ENCODE measurements at places on chromosomes 2 and 18.
A peak's percentile ranks its signal among the peaks of the same experiment; 100 is the strongest.

GRCh38 chr18:65282096-65282495, 468.7 kb upstream of the CDH7 start:
- DNase-seq: no peak

DNA sequence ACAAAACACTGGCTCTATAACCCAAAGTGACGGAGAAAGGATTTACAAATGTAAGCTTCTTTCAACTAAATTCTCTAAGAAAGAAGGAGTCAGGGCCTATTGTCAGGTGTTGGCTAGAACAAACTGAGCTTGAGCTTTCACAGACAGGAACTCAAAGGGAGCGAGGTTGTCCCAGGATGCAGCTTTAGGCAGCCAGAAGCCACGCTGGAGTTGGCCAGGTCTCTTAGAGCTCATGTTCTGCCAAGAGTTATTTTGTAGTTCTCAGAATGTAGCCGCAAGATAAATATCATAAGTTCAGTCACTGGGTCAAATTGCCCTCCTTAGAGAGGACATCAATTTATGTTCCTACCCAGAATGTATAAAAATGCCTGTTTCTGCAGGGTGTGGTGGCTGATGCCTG, 54.1 kb upstream of the GREB1L start:
- no peak for DNase-seq

DNA sequence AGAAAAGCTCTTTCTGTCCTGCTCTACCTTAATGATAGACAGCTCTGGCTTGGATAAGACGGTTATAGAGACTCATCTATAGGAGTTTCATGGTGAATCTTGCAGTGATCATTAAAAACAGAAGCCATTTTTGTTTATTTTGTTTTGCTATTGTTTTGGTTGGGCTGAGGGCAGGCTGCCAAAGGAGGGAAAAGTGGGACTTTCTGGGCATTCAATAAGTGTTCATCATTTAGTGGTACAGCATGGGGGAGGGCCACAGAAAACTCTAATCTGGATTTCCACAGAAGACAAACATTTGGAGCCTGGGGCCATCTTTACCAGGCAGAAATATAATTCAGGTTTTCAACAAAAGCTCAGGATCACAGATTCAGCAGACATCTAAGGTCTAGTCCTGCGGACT, 62.4 kb upstream of the EFEMP1 start:
- DNase-seq: no peak

GRCh38 chr18:24567199-24567598, 106.8 kb downstream of the HRH4 start:
- no peak for DNase-seq

- DNase-seq: no peak
Measured at GRCh38 chr2:149814049-149814448, 226.5 kb upstream of the MMADHC start.

DNA sequence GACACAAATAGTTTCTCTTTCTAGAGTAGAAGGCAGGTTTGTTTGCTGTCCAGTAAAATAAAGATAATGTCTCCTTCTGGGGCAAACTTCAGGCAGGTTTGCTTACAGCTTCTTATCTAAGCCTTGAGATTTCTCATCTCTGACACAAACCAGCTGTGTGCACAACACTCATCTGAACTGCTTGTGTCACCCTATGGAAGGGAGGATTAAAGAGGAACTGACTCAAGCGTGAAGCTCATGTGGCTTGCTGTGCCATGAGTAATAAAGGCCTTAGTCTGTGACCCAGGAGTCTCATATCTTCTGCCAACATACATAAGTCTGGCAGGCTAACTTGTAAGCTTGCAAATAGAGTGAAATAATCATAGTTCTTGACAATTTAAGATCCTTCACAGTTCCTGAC, 24.2 kb upstream of the CPO start:
- DNase-seq: no peak

- DNase-seq: no peak
Measured at GRCh38 chr18:53991805-53992204, 232.7 kb downstream of the MBD2 start.

- no peak for DNase-seq
Measured at GRCh38 chr2:149185942-149186490, 144.4 kb upstream of the LYPD6 start.

DNA sequence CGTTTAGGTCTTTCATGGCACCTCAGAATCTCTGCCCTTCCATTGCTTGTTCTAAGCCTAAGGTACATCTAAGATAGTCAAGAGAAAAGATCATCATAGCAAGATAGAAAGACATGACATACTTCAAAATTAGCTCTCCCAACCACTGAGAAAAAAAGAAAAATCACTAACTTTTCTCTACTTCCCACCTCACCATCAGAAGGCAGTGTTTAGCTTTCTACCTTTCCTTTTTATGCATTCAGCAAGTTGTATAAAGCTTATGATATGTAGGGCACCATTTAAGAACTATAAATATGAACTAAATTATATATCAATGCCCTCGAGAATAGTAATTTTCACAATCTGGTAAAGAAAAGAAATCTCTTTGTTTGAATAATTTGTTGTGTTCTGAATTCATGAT, 331.8 kb upstream of the VWC2L start:
- no peak for DNase-seq

GRCh38 chr2:241154915-241155314, 4.6 kb downstream of the PPP1R7 start:
- DNase-seq: no peak

DNA sequence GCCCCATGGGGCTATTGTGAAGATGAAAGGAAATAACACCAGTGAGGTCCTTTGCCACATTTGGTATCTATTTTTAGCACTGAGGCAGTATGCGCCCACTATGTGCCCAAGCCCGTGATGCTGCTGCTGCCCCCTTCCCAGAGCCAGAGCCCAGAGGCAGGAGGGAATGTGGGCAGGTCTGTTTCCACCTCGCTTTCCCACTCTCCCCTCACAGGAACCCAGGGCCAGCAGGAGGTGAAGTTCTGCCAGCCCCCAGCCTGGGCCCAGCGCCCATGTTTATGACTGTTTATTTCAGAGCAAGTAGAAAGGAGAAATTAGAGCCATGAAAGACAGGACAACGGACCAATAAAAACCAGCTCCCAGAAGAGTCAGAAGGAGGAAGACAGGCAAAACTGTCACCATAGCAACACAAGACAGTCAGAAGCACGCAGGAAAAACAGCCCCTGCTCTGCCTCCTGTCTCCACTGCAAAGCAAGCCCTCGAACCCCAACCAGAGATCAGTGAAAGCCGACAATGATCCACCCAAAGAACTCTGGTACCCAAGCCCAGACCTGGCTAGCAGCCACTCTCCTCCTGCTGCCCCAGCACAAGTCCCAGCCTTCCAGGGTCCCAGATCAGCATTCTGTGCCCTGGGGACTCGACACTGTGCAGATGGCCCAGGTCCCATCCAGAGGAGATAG, 1.4 kb downstream of the CYRIA start:
- no peak for DNase-seq

- no peak for DNase-seq
Measured at GRCh38 chr2:101114815-101115214, 36.4 kb downstream of the TBC1D8 start.

- no peak for DNase-seq
Measured at GRCh38 chr2:1488851-1489250, 75.6 kb downstream of the TPO start.

- DNase-seq: no peak
Measured at GRCh38 chr2:189221811-189222467, 42.4 kb upstream of the COL5A2 start.

- no peak for DNase-seq
Measured at GRCh38 chr2:153071090-153071489, 352.7 kb downstream of the ARL6IP6 start.

DNA sequence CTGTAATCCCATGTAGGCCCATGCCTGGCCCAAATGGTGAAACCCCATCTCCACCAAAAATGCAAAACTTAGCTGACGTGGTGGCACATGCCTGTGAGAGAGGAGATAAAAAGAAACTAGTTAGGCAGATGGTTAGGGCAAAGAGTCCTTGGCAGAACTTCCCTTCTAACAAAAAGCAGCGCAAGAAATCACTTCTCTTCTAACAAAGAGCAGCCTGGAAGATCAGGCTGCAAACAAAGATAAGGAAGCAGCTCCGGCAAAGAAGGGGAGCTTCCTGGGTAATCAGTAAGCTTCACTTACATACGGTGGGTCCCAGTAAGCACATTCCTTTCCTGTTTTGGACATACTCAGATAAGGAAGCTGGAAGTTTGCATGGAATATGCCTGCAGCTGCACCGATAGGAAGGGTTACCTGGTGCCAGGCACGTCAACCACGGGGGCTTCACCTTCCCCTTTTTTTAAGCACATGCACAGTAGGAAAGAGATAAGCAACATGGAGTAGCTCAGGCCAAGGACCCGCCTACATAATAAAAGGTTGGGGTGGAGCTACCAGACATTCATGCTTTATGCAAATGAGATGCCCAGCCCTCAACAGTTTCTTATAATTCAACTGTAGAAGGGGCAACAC, 61.0 kb upstream of the SLC25A52 start:
- DNase-seq: no peak

GRCh38 chr2:146451972-146452371, 1392.9 kb upstream of the ACVR2A start:
- DNase-seq: no peak

- DNase-seq: no peak
Measured at GRCh38 chr2:121558329-121558728, 27.6 kb downstream of the RNU4ATAC start.

GRCh38 chr2:234559609-234560008, 62.7 kb upstream of the ARL4C start:
- DNase-seq: no peak

GRCh38 chr2:106193690-106193976, 468 bp downstream of the UXS1 start:
- no peak for DNase-seq

- DNase-seq: no peak
Measured at GRCh38 chr2:221451862-221452788, 120.0 kb downstream of the EPHA4 start.

- no peak for DNase-seq
Measured at GRCh38 chr18:53710080-53710479, 514.4 kb downstream of the MBD2 start.

- no peak for DNase-seq
Measured at GRCh38 chr18:9968081-9968848, 54.4 kb downstream of the VAPA start.

DNA sequence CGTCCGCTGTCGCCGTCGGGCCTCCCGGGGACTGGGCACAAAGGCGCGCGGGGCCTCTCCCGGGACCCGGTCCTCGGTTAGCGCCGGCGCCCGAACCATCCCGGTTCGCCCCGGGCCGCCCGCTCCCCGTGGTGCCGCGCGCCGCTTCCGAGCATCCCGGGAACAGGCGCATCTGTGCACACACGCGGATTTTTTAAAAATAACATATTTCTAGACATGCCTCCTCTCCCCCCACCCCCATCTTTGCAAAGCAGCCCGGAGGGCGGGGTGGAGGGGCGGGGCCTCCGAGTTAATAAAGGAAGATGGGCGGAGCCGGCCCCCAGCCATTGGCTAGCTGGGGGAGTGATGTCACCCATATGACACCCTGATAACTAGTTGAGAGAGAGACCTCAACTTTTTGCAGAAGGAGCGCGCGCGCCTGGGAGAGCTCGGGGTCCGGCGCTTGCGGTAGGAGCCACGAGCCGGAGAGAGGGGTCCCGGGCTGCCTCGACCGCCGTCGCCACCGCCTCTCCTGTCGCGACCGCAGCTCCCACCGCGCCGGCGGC, at the start of gene SOX11:
TSS of gene SOX11 (plus strand) at position 400 of the 545 bp plus-strand sequence. CDS start 338 bp downstream, outside the sequence.
- DNase-seq: peak; percentile 67

GRCh38 chr18:44887227-44887631, 206.5 kb downstream of the SETBP1 start:
- DNase-seq: no peak

GRCh38 chr2:168456521-168457189, 583 bp downstream of the CERS6 start:
- no peak for DNase-seq

DNA sequence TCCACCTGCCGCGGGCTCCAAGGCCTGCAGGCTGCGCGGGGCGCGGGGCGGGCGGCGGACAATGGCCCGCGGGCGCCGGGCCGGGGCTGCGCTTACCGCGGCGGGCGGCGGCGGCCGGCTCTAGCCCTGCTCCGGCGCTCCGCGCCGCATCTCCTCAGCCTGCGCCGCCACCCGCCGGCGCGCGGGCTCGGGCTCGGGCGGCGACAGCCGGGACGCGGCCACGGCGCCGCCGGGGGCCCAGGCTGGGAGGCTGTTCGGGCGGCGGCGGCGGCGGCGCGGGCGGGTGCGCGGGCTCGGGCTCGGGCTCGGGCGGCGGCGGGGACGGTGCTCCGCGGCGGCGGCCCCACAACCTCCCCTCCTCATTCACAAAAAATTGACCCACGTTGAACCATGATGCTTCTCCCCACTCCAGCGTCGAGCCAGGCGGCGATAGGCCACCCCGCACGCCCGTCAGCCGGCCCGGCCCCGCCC, at the start of gene HDAC4:
TSS of gene HDAC4 (minus strand) at position 425 of the 471 bp plus-strand sequence. CDS start 48,321 bp downstream, outside the sequence.
- DNase-seq: no peak

DNA sequence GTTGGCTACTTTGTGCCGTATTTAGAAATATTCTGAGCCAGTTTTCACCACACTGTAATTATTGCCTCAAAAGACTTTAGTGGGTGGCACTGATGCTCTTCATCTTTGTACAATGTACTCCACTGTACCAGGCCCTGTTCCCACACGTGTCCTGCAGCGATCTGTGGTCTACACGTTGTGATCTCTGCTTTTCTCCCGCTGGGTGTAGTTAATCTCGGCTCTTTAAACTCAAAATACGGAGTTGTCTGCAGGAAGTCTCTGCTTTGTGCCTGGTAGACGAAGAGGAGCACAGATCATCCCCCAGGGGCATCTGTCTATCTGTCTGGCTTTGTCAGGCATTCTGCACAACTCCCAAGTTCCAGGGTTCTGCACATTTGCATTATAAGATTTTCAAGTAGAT, 12.1 kb upstream of the GREB1 start:
- no peak for DNase-seq

DNA sequence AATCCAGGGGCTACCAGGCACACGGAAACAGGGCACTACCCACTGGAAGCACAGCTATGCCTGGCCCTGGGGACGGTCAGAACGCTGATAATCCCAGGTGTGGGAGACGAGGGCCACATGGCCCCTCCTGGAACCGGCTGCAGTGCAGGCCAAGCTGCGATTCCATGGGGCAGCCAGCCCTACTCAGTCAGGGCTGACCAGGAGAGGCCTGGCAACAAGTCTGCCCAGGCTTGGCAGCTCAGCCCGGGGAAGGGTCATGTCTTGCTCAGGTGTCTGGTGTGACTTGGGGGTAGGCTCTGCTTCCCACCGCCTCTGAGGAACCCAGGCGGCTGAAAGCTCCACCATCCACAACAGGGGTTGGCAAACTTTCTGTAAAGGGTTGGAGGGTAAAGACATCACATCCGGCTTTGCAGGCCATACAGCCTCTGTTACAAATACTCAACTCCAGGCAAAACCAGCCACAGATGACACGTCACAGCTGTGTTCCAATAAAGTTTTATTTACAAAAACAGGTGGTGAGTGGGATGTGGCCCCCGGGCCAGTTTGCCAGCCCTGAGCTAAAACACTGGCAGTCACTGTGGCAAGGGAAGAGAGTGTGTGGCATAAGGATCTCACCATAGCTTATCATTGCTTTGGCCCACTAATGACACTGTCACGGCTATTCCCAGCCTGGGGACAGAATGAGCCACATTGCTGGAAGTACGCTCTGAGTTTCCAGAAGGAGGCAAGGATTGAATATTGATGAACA, 85.2 kb downstream of the NDUFA10 start:
- no peak for DNase-seq

DNA sequence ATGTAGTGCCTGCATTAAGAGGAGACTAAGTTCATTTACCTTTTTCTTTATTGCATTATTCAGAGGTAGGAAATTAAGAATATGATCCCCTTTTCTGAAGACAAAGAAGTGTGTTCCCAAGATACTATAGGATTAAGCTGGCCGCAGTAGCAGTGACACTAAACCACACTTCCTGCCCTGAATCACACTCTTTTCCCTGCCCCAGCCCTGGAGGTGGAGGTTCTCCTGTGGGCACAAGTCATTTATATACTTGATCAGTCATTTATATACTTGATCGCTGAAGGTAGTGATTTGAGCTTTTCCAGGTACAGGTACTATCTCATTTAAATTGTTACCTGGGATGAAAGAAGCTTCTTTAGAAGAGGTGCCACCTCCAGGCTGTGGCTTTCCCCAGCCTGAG, 78.6 kb downstream of the ARMC9 start:
- no peak for DNase-seq

All from NCI-H774 (cell line).